ENCODE measurements at places on chromosomes 1 and 21.

DNA sequence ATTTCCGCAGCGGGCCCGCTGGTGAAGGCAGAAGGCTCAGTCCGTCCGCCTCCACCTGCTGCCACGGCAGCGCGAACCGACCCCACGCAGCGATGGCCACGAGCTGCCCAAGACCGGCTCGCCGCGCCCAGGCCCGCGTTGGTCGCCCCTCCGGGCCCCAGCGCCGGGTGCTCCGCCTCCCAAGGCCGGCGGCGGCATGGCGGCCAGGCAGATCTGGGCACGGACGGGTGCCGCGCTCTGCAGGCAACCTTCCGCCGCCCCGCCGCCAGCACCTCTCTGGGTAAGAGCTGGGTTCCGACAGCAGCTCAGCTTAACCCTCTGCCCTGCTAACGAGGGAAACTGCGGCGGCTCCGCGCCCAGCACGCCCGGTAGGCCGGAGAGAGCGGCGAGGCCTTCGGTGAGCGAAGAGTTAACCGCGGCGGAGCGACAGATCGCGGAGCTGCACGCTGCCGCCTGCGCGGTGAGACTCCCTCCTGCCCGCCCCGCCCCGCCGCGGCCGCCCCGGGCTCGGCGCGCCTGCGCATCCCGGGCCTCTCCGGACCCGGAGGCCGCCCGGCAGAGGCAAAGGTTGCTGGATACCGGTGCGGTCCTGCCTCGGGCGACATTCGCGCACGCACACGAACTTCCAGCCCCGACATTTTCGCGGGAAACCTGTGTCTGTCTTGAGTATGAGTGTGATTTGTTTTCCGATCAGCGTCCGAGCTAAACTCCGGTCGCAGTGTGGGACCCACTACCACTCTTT lies at the start of gene C1orf53:
TSS of gene C1orf53 (plus strand) at position 177 of the 742 bp plus-strand sequence. CDS start at position 197, 20 bp downstream.
- peak; percentile 52 for DNase-seq

- DNase-seq = peak; percentile 43
Measured at GRCh38 chr1:119327450-119328155, 41.0 kb upstream of the HAO2 start.

GRCh38 chr1:206023695-206024094 lies at the start of gene CTSE:
TSS of gene CTSE (minus strand) at chr1:206023895. CDS start at chr1:206023791, 104 bp downstream.
- no peak for DNase-seq

DNA sequence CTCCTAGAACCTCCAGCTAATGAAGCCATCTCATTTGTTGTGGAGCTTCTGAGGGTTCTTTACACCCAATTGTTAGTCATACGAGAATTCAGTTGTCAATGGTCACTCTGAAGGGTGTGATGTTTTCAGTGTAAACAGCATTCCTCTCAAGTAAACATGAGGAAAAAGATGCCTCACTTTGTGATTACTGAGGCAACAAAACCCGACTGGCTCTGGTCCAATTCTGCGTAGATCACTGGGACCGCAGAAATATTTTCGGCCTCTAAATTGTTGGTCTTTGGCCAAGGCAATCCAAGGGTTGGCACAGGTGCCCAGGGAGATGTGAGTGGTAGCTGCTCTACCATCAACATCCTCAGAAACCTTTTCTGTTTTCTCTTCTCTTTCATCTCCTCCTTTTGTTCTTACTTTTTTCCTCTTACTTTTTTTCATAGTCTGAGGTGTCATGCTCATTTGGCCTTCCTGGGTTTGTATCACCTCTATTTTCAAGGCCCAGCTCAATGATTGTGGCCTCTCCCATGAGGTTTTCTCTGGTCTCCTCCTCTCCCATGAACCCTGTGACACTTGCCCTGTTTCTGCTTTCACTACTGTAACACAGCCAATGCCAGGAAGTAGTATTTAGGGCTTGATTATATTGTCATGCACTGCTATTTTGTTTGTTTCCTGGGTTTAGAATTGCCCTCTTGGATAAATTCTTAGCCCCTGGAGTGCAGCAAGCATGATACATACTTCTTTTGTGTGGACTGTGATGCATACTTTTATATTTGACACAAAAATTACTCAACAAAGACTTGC lies 221.9 kb downstream of the TNR start:
- no peak for DNase-seq

GRCh38 chr1:212004895-212005608 lies 30.3 kb downstream of the INTS7 start:
- DNase-seq = no peak

DNA sequence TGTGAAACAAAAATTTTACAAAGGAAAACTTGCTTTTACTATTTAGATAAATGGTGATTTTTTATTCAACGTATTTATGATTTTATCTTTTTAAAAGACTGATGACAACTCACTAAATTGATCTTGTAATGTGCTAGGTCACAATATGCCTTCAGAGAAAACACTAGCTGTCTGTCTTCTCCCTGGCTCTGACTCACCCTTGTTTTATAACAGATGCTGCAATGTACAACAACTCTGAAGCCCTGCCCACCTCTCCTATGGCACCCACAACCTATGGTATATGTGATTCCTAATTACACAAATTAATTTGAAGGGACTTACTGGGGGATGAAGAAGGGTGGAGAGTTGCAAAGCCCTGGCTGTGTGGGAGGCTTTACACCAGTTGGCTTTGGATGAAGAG lies 24.7 kb upstream of the HSD17B7 start:
- DNase-seq = no peak

- DNase-seq = peak; percentile 41
Measured at GRCh38 chr1:213564215-213564659, 423.5 kb upstream of the PROX1 start.

DNA sequence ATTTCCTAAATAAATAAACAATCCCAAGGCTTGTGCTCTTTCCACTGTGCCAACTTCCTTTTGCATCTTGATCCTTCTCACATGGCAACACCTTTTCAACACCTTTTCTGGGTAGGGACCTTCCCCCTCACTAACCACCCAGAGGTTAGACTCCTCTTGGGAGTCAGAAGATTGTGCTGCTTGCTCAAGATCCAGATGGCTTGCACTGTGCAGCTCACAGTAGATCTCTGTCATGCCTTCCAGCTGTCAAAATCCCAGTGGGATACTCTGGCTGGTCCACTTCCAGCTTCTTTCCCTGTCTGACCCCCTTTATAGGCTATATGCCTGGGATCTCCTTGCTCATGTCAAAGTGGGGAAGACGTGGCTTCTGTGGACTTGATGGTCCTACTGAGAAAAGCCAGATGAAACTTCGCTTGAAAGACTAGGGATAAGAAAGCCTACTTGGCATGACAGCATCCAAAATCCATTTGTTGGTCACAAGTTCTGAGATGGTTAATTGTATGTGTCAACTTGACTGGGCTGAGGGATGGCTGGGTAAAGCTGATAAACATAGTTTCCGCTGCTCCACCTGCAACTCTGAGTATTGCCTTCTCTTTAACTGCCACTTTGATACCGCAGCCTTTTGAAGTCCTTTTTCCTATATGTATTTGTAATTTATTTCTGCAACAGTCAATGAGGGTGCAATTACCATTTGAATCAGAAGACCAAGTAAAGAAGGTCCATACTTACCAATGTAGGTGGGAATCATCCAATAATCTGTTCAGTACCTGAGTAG lies 74.5 kb downstream of the S1PR1 start:
- DNase-seq = no peak

GRCh38 chr1:89978755-89979154 lies 16.2 kb upstream of the ZNF326 start:
- DNase-seq = no peak

All from NCI-H748 treated with DMSO at 0.1 percent for 48 hours (cell line).